ENCODE measurements at places on chromosomes 5 and 9.

GRCh38 chr9:32551276-32552051 lies 663 bp upstream of the SMIM27 start:
- peak; percentile 47 for DNase-seq

DNA sequence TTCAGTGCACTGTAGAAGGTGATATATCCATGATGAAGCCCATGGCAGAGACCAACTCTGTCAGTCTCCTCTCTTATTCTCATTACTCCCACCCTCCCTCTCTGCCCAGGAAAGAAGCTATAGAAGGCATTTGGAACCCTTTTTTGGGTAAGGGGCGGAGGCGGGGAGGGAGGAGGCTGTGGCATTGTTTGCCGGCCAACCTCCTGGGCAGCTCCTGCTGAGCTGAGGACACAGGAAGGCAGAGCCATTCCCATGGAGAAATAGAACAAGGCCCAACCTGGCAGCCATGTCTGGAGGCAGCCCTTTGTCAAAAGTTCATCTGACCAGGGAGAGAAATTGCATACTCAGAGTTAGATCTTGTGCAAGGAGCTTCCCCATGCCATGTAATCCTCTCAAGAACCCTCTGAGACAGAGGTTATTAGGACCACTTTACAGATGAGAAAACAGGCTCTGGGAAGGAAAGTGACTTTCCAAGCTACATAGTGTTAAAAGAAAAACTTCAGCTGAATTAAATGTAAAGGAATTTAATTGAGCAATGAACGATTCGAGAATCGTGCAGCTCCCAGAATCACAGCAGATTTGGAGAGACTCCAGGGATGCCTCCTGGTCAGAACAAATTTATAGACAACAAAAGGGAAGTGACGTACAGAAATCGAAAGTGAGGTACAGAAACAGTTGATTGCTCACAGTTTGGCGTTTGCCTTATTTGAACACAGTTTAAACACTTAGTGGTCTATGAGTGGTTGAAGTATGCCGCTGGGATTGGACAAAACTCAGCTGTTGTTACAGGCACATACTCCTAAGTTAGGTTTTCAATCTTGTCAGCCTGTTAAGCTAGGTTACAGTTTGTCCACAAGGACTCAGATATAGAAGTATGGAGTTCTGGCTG lies 158.6 kb downstream of the MELK start:
- peak; percentile 85 for DNase-seq

DNA sequence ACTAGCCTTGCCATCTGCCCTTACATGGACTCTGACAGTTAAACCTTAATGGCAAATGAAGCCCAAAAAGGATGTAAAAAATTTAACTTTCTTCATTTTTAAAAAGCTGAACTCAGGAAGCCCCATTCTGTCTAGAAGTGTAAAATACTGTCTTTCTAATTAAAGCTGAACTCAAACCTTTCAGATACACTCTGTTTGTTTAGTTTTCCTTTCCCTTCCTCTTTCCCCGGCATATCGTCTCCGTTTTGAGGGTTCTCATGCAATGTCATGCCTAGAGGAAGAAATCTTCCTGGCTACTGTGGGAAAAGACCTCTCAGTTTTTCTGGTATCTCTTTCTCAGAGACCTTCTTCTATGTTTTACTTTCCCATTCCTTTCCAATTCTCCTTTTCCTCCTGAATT lies 841.5 kb downstream of the DTWD2 start:
- DNase-seq, result no peak

- peak; percentile 58 for DNase-seq
Measured at GRCh38 chr9:98118640-98119601, at the start of gene TRIM14. TSS of gene TRIM14 (minus strand) at chr9:98119222. CDS start at chr9:98119188, 34 bp downstream.

DNA sequence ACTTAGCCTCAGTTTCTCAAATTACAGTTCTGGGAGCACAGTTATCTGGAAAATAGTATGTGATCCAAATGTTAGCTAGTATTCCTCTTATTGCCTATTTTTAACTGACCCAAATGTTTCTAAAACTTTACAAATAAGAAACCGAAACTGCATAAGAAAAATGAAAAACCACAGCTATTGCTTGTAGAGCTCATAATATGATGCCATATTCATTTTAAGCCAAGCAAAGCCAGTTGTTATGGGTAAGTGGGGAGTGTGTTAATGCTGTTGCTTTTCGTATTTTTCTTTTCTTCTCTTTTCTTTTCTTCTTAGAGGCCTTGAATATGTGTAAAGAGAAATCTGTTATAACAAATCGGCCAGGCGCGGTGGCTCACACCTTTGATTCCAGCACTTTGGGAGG lies 447.4 kb upstream of the TUSC1 start:
- DNase-seq, result no peak

DNA sequence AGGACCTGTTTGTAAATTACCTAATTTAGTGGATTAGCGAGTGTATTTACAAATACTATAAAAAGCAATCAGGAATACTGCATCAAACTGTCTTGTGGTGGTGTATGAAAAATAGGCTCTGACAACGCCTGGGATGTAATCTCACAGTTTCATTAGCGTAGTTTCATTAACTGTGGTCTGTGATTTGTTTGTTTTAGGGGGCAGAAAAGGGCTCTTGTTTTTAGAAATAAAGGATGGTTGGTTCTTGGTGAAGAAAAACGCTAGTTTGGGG lies 1.4 kb downstream of the SLC44A1 start:
- DNase-seq, result no peak

DNA sequence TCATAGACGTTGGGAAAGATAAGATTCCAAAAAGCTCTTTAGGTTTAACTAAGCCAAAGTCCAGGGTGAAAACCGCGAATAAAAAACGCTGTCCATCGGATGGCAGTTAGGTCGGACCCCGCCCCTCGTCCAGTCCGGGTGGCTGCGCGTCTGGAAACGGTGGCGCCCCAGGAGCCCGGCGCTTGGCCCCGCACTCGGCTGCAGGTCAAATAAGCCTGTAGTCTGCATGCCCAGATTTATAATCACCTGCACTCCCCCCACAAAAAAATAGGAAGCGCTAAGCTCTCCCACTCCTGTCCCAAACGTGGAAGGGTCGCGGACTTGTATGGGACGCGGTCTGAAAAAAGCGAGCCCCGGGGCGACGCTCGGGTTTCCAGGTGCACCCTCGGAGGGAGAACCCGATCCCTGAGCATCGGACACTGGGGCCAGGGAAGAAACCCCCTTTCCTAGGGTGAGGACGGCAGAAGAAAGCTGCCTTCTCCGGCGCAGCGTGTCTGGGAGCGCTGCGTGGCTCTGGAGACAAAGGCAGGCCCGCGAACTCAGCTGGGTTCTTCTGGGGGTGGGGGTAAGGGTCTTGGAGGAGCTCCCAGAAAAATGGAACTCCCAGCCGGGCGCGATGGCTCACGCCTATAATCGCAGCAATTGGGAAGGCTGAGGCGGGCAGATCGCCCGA lies 923 bp upstream of the ZBTB5 start:
- DNase-seq, result peak; percentile 44

All from NCI-H2029 (cell line).